T47D (cell line): ENCODE measurements at places on chromosomes 16 and 17.
A peak's percentile ranks its signal among the peaks of the same experiment; 100 is the strongest.

GRCh38 chr17:18356624-18357023 is 6.7 kb downstream of the SHMT1 start:
- DNase-seq = no peak

GRCh38 chr17:4657678-4658077 is 16.2 kb upstream of the ALOX15 start:
- DNase-seq = no peak

DNA sequence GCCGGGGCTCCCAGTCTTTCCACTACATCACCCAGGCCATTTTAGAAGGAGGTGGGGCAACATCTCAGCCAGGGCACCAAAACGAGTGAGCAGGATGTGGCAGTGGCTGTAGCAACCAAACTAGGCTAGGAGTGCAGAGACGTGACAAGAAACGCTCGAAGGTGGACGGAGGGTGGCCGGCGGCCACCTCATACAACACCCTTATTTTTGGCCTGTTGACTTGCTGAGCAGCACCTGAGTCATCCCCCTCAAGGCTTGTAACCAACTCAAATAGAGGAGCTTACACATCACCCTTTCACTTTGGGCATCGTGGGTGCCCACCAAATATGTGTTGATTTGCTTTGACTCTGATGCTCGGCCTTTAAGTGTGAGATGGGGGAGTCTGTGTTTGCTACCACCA is 23.7 kb upstream of the SOX9 start:
- no peak for DNase-seq

- no peak for DNase-seq
Measured at GRCh38 chr16:27234603-27235002, 31.3 kb downstream of the KDM8 start.

- DNase-seq = peak; percentile 77
Measured at GRCh38 chr17:41615454-41615853, 2.9 kb upstream of the KRT16 start.

DNA sequence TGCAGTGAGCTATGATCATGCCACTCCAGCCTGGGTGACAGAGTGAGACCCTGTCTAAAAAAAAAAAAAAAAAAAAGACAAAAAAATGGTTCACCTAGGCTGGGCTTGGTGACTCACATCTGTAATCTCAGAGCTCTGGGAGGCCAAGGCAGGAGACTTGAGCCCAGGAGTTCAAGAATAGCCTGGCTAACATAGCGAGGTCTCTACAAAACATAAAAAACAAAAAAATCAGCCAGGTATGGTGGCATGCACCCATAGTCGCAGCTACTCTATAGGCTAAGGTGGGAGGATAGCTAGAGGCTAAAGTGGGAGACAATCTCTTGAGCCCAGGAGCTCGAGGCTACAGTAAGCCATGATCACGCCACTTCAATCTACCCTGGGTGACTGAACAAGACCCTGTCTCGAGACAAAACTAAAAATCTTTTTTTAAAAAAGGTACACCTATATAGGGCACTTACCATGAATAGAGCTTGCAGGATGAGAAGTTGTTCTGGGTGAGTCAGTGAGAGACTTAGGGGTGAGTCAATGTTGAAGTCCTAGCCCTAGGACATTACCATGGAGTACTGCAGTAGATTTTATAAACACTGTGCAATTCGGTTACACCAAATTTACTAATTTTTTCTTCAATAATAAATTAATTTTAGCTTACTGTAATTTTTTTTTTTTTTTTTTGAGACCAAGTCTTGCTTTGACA is 19.0 kb downstream of the USP32 start:
- no peak for DNase-seq

DNA sequence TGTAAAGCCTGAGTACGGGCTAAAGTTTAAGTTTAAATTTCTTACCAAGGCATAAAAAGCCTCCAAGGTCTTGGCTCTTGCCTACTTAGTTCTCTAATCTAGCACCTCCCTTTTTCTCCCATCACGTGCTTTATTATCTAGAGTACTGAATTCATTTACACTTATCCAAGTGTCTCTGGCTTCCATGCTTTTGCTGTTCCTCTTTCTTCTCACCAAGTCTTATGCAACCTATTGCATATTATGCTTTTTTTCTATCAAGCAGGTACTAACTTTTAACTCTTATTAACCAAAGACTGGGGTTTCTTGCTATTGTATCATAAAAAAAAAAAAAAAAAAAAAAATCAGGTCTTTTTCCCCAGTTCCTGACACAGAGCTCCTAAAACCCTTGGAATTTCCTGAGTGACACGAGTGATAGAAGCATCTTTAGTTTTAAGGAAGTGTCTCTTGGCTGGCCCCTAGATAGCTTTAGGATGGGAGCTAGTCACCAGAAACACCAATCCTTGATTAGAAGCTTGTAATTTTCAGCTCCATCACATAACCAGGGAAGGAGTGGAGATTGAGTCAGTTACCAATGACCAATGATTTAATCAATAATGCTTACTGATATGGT is 44.9 kb downstream of the SSH2 start:
- no peak for DNase-seq

DNA sequence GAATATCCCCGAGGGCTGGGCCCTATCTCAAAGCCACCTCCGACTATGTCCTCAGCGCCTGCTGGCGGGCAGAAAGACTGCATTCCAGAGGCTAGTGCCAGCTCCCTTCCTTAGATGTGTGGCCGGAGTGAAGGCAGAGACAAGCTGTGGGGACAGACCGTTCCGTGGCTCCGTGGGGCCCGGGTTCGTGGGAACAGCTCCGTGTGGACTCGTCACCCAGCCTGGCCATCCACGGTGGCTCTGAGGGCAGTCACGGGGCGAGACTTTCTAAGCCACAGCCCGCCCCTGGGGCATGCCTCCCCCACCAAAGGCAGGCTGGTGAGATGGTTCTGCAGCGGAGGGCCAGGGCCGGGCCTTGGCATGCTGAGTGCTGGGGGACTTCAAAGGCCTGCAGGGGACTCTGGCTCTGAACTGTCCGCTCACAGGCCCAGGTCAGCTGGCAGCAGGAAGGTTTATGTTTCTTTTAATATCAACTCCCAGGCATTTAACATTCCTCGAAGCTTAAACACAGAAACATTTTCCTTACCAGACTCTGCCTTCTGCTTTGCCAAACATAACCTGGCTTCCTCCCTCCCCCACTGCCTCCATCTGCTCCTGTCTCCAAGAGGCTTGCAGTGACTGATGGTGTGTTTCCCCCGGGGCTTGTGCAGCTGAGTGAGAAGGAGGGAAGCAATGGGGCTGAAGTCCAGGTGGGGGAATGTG is 50.4 kb downstream of the TIMM22 start:
- DNase-seq = no peak

- no peak for DNase-seq
Measured at GRCh38 chr17:3503285-3503684, 27.5 kb downstream of the ASPA start.

- DNase-seq = no peak
Measured at GRCh38 chr16:50428116-50428515, 59.3 kb upstream of the BRD7 start.

- DNase-seq = no peak
Measured at GRCh38 chr16:17145029-17145428, 325.7 kb downstream of the XYLT1 start.

DNA sequence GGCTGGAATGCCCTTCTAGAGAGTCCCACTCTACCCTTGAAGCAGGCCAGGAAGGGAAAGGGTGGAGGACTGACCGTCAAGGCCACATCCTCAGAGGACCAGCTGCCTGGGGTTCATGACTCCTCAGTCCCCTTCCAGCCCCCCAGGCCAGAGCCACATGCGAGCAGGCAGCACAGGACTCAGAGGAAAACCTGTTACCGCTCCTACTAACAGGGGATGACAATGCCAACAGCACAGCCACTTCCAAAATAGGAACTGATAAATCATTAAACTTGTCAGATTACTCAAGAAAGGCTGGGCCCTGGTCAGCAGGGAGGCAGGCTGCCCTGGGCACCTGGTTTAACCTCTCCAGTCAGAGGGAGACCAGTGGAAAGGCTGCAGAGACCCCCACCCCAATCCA is 206.2 kb upstream of the SDK2 start:
- DNase-seq = no peak

- no peak for DNase-seq
Measured at GRCh38 chr16:72942021-72942420, 105.9 kb downstream of the ZFHX3 start.

- DNase-seq = no peak
Measured at GRCh38 chr16:53913099-53913870, 209.3 kb downstream of the FTO start.

- no peak for DNase-seq
Measured at GRCh38 chr17:72420775-72421127, 299.9 kb downstream of the SOX9 start.

GRCh38 chr16:68737730-68738629 is 888 bp downstream of the CDH1 start:
- peak; percentile 64 for DNase-seq

- no peak for DNase-seq
Measured at GRCh38 chr17:5785867-5786509, 201.7 kb upstream of the NLRP1 start.

- DNase-seq = no peak
Measured at GRCh38 chr17:66343531-66344078, 41.2 kb downstream of the PRKCA start.

DNA sequence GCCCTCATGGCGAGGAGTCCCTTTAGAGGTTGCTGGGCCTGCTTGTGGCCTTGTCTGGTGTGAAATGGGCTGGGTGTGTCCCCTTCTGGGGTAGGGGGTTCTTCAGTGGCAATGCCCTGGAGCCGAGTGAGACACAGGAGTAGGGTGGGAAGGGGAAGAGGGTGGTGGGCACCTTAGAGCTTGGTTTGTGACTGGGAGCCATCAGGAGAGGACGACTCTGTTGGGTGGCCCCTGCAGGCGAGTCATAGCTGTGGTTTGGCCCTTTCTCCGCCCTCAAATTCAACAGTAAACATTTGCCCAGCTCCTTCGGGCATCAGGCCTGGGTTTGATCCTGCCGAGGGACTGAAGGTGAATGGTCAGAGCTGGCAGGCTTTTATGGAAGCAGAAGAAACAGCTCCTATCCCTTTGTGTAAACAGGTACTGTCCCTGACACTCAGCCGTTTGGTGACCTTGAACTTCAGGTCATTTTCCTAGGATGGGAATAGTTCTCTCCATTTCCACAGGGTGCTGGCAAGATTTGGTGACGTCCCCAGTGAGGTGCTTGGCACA is 2.9 kb downstream of the E4F1 start:
- peak; percentile 88 for DNase-seq

DNA sequence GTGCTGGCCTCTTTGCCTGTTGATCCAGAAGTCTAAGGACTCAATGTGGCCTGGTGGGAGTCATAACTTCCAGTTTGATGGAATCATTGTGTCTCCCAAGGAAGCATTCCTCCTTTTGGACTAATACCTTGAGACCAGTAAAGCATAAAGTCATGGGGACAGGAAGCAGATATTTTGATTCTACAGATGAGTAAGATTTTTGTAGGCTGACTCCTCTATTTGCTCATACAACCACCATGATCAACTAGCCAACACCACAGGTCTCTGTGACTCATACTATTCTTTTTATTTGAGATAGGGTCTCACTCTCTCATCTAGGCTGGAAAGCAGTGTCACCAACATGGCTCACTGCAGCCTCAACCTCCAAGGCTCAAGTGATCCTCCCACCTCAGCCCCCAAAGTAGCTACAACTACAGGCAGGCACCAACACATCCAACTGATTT is 6.2 kb downstream of the MT2A start:
- DNase-seq = no peak

DNA sequence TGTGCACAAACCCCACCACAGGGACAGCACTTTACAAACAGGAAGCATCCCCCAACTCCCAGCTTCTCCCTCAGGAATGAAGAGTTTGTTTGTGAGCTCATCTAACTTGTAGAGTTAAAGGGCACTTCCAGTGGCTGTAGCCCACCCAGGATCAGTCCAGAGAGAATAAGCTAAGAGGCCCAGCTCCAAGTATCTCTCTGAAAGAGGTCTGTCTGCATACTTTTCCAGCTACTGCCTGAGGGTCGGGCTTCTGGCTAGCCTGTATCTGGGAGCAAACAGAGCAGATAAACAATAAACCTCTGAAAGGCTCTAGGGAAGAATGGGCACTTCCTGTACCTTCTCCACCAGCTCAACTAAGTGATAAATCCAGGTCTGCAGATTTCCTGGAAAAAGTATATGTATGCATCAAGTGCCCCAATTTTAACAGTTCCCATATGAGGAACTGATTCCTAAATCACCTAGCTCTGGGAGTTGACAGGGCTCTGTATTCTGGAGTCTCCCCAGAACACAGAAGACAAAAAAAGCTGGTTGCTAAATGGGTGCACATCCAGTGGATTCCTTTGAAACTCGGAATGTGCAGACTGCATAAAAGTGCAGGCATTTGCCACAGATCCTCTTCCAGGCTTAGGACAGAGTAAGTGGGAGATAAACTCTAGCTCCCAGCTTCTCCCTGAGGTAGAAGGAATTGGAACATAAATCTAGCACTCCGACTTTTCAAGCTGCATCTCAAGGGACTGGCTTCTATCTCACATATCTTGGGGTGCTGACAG is 37.1 kb upstream of the MYLK3 start:
- DNase-seq = no peak

GRCh38 chr16:57000271-57001025 is 11.1 kb downstream of the NLRC5 start:
- DNase-seq = no peak

GRCh38 chr17:41004397-41004796 is 4.5 kb downstream of the KRTAP3-1 start:
- no peak for DNase-seq

GRCh38 chr17:54813896-54814295 is 86.8 kb upstream of the TOM1L1 start:
- DNase-seq = no peak

DNA sequence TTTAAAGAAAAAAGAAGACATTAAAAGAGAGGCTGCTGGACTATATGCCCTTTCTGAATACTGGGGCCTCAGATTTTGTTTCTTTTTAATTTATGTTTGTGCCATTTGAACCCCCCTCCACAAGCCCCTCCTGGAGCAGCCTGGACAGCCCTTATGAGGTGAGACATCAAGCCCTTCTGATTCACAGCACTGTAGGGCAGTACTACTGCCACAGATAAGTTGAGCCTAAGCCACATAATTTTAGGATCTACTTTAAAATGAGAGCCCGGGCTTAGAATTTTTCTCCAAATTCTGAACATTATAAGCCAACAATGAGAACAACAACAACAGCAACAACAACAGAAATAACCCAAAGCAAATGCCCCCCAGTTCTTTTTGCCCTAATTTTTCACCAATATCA is 256.9 kb upstream of the SALL1 start:
- no peak for DNase-seq

- no peak for DNase-seq
Measured at GRCh38 chr17:10048629-10049350, 143.7 kb upstream of the RCVRN start.
